CD4-positive, alpha-beta T cell treated with Interleukin-2 at 100 ng/mL for 4 hours (primary cell): ENCODE measurements at places on chromosomes 4 and X.

DNA sequence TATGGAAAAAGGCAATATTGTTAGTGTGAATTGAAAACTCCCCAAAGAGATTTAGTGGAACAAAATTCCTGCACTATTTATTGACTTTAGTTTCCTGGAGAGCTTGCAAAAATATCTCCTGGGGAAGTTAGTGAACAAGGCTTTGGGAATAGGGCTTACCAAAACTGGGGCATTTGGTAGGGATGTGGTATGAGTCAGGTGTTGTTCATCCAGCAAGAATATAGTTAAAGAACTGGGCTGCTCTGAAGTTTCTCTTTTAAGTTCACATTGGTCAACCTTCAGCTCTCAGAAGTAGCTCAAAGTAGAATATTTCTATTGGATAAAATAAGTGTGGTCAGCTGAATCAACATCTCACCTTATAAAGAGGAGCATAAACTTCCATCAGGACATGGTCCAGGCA is 185.0 kb downstream of the CPE start:
- no peak for DNase-seq

GRCh38 chr4:26131711-26132110 is 189.1 kb upstream of the RBPJ start:
- peak; percentile 62 for DNase-seq

GRCh38 chr4:37043342-37043741 is 201.2 kb upstream of the NWD2 start:
- DNase-seq, result no peak

DNA sequence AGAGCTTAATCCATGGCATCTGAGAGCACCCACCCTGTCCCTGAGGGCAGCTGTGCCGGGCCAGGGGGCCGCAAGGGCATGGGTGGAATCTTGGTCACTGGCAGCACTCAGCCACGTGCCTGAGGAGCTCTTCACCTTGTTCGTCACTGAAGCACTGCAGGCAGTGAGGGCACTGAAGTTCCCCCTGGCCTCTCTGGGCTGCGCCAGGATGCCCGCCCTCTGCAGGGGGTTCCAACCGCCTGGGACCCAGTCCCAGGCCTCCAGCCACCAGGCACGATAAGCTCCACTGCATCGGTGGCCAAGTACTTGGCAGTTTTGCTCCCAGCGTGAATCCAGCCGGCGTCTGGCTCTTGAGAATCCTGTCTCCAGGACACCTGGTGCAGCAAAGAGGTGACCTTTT is 96.4 kb upstream of the MED14 start:
- no peak for DNase-seq

- no peak for DNase-seq
These were observed 36.3 kb downstream of the RTL5 start for GRCh38 chrX:72095370-72095769.

DNA sequence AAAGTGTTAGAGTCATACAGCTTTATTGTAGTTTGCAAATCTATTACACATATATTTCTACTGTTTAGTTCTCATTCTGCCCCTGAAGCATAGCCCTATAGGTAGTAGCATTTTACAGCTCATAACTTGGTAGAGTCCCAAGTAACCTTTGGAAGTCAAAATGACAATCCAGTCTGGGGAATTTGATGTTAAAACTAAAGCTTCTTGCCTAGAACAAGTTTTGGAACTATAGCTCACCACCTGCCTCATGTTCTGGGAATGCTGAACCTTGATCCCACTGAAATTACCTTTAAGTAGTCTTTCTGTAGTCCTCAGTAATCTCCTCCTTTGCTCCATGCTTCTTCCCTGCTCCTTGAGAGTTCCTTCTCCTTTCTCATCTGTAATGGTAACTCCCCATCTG is 8.4 kb downstream of the UGT8 start:
- no peak for DNase-seq

DNA sequence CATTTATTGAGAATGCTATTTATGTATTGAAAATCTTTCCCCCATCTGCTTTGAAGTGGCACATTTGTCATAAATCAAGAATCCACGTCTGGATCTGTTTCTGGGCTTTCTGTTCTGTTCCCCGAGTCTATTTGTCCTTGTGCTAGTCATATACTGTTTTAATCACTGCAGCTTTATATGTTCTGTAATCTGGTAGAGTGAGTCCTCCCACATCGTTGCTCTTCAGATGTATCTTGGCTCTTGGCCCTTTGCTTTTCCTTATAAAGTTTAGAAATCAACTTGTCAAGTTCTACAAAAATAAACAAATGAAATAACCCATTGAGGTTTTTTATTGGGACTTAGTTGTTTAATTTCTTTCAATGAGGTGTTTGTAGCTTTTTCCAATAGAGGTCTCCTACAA is 29.0 kb downstream of the LONRF3 start:
- no peak for DNase-seq

GRCh38 chr4:52659722-52660261 is 691 bp upstream of the USP46 start:
- peak; percentile 17 for DNase-seq

DNA sequence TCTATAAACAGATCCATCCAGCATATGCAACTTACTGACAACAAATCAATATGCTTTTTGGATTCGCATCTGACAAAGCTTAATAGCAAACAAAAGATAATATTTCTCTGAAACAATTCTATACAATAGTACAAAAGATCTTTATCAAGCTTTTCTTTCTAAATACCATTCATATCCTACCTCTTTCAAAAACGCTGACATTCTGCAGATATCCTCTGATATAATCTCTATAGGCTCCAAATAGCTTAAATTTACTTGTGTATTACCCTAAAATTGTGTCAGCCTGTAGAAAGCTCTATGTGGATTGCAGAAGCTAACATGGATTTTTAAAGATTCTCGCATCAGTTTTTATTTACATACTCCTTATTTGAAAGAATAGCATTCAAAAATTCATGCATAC is 260.6 kb downstream of the GASK1B start:
- DNase-seq, result no peak

DNA sequence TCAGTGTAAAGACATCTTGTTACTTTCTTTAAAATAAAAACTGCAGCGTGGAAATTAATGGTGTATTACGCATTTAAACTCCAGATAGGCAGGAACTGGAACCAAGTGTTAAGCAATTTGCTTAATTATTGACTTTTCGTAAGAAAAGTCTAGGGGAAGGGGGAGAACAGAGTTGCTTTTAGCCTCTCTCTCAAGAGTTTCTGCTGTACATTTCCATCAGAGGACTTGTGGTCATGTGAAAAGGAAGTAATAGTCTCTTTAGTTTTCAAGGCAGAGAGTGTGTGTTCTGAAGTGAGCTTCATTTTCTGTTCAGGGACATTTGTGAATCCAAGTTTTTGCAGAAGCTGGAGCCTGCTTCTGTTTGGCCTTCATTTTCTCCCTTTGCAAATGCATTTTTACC is 127.2 kb downstream of the UBE2K start:
- no peak for DNase-seq

GRCh38 chr4:39608451-39608850 is 30.2 kb downstream of the SMIM14 start:
- DNase-seq, result no peak

- DNase-seq, result no peak
These were observed 73.5 kb downstream of the ARFIP1 start for GRCh38 chr4:152853293-152853692.
